Cardiac muscle cell (in vitro differentiated cells and primary cell): ENCODE measurements at places on chromosomes 4 and X.

DNA sequence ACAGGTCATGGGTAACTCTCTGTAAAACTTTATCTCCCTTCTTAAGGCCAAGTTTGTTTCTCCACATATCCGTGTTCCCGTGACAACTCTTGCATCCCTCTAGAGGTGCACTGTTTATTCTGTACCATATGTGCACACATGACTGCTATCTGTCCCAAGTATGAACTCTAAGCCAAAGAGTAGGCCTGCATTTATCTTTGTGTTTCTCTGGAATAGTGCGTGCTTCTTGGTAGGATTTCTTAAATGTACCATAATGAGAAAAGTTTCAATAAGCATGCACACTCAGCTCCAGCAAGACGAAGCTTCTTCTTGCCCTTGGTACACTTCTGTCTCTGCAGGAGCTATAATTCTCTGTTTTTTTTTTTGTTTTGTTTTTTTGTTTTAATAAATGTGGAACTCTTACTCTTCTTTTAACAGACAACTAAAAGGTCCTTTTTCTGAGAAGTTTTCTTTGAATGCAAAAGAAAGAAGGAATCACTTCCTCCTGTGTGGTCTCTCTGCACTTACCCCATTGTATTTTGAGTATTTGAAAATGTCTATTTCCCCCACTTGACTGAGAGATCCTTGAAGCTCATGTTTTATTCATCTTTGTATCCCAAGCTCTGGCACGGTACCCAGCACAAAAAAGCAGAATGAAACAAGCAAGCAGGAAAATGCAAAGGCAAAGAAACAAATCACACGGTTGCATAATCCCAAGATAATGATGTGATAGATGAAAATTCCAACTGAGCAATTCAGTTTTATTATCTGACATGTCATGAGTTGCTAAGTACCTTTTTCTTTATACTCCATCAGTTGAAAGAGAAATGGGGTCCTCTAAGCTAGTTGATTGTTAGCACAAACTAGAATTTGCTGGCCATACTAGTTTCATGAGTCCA is 521.9 kb upstream of the BOD1L1 start:
- DNase-seq: no peak

DNA sequence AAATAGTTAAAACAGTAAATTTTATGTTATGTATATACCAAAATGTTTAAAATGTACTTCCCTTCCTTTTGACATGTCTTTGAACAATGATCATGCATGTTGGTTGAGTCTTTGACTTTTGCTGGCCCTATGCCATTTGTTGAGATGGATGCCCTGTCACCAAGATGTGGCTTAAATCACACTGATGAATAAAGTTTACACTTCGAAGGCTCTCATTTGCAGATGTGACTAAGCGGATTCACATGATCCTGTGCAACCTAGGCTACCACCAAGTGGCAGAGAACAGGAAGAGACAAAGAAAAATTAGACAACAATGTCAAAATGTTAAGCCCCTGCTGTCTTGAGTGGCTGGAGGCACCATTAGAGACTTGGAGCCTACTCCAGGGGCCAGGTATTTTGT is 139.9 kb downstream of the RAB28 start:
- no peak for DNase-seq

DNA sequence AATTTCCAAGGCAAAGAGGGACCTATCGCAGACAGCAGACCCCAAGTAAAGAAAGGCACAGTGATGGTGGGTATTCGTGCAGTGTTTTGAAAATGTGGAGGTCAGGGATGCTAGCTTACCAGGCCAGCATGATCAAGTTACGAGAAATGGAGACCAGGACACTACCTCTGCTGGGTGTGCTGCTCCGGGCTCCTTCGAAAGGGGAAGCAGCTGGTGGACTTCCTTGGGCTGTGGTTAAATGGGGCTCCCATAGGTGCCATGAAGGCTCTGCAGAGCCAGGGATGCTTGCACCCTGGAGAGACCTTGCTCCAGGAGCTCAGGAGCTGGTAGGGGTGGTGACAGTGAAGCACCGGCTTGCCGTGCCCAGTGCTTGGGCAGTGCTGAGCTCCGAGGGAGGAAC is 68.8 kb downstream of the TBL1X start:
- no peak for DNase-seq

DNA sequence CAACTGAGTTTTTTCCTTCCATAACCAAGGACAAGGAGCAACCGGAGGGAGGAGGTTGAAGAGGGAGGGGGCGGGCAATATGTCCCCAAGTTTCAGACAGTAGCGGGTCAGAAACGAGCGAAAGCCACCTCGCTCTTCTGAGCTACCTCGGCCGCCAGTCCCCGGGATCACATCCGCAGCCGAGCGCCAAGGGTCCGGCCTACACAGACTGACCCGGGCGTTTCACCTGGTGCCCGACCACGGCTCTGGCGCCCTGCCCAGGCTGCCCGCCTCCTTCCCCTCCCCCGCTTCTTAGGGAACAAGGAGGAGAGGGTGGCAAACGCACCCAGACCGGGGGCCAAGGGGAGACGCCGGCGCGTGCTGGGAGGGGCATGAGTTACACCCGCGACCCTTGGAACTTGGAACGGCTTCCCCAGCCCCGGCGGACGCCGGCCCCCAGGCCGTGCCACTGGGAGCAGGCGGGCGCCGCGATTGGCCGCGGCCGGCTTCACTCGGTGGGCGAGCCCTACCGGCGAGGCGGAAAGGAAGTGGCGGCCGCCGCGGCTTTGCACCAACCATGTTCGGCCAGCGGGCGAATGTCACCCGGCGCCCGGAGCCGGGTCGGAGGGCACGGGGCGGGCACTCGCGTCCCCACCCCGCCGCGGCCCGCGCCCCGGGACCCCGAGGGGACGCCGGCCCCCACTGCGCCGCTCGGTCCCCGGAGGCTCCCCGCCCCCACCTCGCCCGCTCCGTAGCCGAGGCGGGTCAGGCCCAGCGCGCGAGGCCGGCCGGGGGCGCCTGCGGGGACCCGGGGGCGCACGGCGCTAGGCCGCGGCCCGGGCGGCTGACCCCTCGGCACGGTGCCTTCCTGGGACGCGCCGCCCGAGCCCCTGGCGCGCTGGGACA is 1.5 kb downstream of the IRF2 start:
- peak; percentile 76 for DNase-seq

- no peak for DNase-seq
Observed at GRCh38 chr4:48175806-48176205, 41.8 kb upstream of the TXK start.

DNA sequence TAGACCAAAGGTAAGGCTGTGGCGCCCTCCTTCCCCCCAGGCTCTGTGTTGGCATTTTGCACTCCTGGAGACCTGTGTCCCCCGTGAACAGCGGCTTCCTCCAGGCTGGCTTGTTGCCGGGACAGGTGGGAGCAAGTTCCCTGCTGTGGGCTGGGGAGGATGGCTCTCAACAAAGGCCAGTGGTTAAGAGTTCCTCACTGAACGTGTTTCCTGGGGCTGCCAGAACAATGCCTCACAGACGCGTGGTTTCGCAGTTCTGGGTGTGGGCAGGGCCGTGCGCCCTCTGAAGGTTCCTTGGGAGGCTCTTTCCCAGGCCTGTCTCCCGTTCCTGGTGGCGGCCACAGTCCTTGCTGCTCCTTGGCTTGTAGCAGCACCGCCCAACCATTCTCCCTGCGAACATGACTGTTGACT is 33.4 kb downstream of the NELFA start:
- no peak for DNase-seq

DNA sequence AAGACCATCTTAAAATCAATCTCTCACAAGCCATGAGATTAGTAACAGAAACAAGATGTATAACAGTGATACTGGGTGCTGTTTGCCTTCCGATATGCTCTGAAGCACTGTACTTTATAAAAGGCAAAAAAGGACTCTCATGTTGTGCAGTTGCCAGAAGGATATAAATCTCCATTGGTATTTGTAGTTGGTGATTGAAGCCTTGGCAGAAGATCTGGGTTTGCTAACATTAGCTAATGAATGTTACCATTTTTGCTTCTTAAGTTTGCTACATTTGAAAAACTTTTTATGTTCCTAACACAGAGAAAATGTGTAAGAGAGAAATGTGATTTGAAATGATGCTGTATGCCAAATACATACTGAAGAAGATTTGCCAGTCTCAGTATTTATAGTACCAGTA is 44.4 kb downstream of the RAP1GDS1 start:
- no peak for DNase-seq
